ENCODE measurements at places on chromosomes 6 and 20. TPM values are rescaled to one million over a fixed set of nuclear protein-coding genes. Genes with fewer than 3 reads are reported as not detected.

The FRK gene
- 5.9 TPM for total RNA-seq

DNA sequence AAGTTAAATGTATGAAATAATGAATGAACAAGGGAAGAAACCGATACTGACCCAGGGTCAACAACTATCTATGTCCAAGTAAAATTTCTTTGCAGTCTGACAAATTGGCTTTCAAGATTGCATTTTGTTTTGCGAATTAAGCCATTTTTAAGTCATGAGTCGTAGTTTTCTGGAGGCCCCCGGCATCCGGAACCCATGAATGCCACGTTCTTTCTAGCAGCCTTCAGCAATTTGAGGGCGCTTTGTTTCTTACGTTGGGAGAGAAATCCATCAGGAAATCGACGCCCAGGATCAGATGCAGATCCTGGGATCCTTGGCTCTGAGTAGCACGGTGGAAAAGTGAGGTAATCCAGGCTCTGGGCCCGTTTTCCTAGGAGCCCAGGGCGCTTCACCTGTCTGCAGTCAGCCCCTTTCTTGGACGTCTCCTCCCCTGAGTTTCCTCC lies 309 bp upstream of the ABRACL start:
- no peak for DNase-seq

- no peak for DNase-seq
Measured at GRCh38 chr6:8212720-8213434, 110.5 kb upstream of the EEF1E1 start.

DNA sequence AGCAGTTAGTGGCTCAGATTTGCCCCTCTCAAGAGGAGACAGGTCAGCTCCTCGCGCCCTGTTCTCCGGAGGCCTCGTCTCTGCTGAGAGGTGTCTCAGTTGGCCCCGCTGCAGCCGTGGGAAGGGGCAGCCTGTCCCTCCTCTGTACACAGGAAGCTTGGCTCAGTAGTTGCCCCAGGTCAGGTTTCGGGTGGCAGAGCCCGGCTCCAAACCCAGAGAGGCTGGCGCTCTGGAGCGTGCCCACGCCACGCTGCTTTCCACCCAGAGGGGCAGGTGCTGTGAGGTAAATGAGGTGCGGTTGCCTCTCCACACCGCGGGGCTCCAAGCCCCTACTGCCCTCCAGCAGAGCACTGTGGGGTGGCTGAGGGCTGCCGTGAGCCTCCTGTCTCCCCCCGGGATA lies 16.0 kb downstream of the DYNLT1 start:
- DNase-seq = no peak

The LEMD2 gene
- total RNA-seq = 59.0 TPM

The XKR7 gene
- not detected for total RNA-seq

Measured in breast epithelium (tissue), 4 donors.